ENCODE measurements at places on chromosomes 5 and 9. TPM values are rescaled to one million over a fixed set of nuclear protein-coding genes. Genes with fewer than 3 reads are reported as not detected.

The SPINK6 gene
- total RNA-seq = 2.9 TPM

The MARVELD2 gene
- 25.7 TPM for total RNA-seq

The ROR2 gene
- total RNA-seq = 2.5 TPM

The S1PR3 gene
- 2.2 TPM for total RNA-seq

The FRRS1L gene
- total RNA-seq = not detected

The NR6A1 gene
- total RNA-seq = 1.7 TPM

The IL31RA gene
- total RNA-seq = 0.68 TPM

The UNC13B gene
- 31.0 TPM for total RNA-seq

The LRRC70 gene
- 0.16 TPM for total RNA-seq

The TXN gene
- 647 TPM for total RNA-seq

The CEL gene
- 2.4 TPM for total RNA-seq

The KIF3A gene
- total RNA-seq = 5.5 TPM

The CMBL gene
- 4.5 TPM for total RNA-seq

The NR5A1 gene
- not detected for total RNA-seq

The ARL15 gene
- 10.1 TPM for total RNA-seq

The MLANA gene
- not detected for total RNA-seq

The C9 gene
- not detected for total RNA-seq

The PCDHGA8 gene
- 0.64 TPM for total RNA-seq

The PPIP5K2 gene
- total RNA-seq = 26.7 TPM

The FYB1 gene
- total RNA-seq = 64.7 TPM

The IFNK gene
- total RNA-seq = not detected

The DNAH5 gene
- total RNA-seq = 0.52 TPM

The HEMGN gene
- not detected for total RNA-seq

The SAXO1 gene
- not detected for total RNA-seq

The C7 gene
- 8.4 TPM for total RNA-seq

The TRIO gene
- 42.0 TPM for total RNA-seq

The CBY3 gene
- total RNA-seq = not detected

The TIFAB gene
- total RNA-seq = not detected

The LRRC19 gene
- total RNA-seq = 0.08 TPM

The IFNA1 gene
- not detected for total RNA-seq

The GPX3 gene
- total RNA-seq = 125 TPM

The ARAP3 gene
- total RNA-seq = 3.3 TPM

The PLAC8L1 gene
- total RNA-seq = 0.52 TPM

The PLPP6 gene
- 6.1 TPM for total RNA-seq

The PARP8 gene
- total RNA-seq = 10.3 TPM

The CD180 gene
- total RNA-seq = 0.24 TPM

The TAF11L5 gene
- total RNA-seq = not detected

The NR4A3 gene
- total RNA-seq = 0.24 TPM

The WNT8A gene
- total RNA-seq = not detected
